ENCODE measurements at places on chromosomes 6 and 20.

DNA sequence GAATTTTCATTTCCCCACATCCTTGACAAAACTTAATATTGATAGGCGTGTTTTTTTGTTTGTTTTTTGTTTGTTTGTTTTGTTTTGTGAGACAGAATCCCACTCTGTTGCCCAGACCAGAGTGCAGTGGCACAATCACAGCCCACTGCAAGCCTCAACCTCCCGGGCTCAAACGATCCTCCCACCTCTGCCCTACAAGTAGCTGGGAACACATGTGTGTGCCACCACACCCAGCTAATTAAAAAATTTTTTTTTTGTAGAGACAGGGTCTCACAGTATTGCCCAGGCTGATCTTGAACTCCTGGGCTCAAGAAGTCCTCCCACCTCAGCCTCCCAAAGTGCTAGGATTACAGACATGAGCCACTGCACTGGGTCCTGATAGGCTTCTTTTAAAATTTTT is 9.2 kb downstream of the CEP57L1 start:
- no peak for DNase-seq

- DNase-seq: no peak
Observed at GRCh38 chr6:37867756-37868446, 48.4 kb downstream of the ZFAND3 start.

GRCh38 chr6:29811377-29811776 is 16.2 kb upstream of the HLA-G start:
- no peak for DNase-seq

DNA sequence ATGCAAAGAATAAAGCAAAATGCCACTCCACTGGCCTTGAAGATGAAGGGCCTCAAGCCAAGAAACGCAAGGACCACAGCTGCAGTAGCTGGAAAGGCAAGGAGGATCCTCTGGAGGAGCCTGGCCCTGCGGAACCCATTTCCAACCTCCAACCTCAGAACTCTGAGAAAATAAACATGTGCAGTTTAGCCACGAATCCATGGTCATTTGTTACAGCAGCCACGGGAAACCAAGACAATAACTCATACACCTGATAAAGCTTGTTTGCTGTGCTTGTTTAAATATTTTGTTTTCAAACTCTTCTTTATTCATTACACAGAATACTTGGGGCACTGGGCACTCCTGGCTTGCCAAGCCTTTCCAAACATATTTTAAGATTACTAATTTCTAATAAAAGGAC is 10.4 kb downstream of the SERPINB6 start:
- no peak for DNase-seq

- DNase-seq: no peak
Observed at GRCh38 chr20:7264137-7264536, 496.7 kb downstream of the BMP2 start.

- DNase-seq: no peak
Observed at GRCh38 chr6:81562169-81562568, 190.3 kb downstream of the TENT5A start.

DNA sequence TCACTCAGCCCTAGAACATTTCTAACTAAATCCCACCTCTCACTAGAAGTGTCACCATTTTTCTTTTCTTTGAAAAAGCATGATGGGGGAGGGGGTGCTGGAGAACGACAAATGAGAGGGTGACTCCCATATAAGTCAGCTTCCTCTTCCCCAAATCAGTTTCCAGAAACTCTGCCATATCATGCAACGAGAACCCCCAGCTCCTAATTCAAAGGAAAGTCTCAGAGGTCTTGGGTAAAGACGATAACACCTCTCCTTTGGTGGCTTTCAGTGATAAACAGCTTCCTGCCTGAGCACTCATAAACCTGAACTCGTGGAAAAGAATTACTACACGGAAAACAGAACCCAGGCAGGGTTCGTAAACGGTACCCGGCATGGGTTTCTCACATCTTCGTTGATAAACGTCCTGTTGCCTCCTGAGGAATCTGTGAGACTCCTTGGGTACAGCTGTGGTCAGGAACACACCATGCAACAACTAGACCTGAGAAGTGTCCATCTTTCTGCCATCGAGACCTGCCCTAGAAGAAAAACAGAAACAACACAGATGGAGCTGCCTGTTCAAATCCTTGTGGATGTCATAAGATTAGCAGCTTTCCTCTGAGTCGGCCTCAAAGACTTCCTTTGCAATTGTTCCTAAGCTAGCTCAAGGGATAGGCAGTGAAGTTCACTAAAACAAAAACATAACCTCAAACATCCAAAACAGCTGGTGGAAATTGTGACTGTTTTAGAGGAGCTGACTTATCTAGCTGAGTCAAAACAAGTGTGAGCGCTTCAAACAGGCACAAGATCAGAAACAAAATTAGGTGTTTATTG is 185.8 kb upstream of the PRDM1 start:
- no peak for DNase-seq

DNA sequence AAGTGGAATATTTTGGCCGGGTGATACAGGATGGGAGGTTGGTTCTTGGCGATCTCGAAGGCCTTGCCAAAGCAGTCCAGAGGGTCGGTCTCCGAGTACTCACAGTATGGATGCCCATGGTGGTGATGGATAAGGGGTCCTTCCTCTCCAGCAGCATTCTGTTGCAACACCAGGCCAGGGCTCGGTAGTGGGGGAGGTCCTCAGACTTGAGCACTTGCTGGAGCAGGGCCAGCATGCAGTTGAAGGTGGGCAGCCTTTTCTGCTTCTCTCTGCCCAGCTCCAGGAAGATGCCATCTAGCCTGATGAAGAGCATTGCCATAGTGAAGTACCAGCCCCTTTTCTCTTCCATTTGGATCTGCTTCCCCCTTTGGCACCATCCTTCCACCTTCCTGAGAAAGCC is 99.4 kb upstream of the MCHR2 start:
- no peak for DNase-seq

DNA sequence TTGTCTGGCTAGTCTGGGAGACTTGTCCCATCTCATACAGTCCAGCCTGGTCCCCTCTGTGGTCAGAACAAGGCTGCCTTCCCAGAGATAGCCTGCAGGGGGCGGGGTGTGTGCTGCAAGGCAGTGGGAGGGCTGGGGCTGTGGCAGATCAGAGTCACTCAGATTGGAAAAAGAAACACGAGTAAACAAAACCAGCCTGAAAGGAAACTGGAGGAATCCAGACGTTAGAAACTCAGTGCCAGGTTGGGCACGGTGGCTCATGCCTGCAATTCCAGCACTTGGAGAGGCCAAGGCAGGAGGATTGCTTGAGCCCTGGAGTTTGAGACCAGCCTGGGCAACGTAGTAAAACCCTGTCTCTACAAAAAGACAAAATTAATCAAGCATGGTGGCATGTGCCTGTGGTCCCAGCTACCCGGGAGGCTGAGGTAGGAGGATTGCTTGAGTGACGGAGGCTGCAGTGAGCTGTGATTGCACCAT is 20.2 kb downstream of the LEMD2 start:
- peak; percentile 54 for DNase-seq

DNA sequence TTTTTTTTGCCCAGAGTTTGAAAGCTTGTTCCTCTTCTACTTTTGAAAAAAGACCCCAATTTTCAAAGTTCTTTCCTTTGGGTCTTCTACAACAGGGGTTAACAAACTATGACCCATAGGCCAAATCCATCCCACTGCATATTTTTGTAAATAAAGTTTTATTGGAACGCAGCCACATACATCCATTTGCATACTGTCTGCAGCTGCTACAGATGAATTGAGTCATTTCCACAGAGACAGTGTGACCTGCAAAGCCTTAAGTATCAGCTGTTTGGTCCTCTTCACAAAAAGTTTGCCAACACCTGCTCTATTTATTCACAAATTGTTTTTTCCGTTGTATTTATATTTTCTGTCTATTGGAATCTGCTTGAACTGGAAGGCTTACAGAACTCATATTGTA is 189.2 kb downstream of the TBC1D7 start:
- DNase-seq: no peak

GRCh38 chr6:90179190-90180169 is 117.2 kb downstream of the BACH2 start:
- DNase-seq: no peak

DNA sequence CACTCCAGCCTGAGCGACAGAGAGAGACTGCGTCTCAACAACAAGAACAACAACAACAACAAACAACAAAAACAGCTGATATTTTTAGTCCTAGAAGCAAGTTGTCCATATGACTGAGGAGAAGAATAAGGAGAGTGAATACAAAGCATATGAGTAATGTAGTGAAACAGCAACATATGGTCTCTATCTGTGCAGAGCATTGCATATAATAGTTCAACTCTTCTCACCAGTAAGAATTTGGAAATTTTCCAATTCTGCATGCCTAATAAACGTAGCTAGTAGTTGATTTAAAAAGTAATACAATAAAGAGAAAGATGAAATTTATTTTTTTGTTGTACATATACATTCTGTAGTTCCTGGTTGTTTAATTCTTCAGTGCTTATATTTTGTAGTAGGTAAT is 129.7 kb upstream of the FAM83B start:
- DNase-seq: no peak

- peak; percentile 91 for DNase-seq
Observed at GRCh38 chr20:50186151-50186885, 4.3 kb upstream of the CEBPB start.

- DNase-seq: no peak
Observed at GRCh38 chr6:3305216-3305565, 46.4 kb downstream of the PSMG4 start.

- DNase-seq: no peak
Observed at GRCh38 chr20:11686820-11687543, 230.7 kb upstream of the BTBD3 start.

DNA sequence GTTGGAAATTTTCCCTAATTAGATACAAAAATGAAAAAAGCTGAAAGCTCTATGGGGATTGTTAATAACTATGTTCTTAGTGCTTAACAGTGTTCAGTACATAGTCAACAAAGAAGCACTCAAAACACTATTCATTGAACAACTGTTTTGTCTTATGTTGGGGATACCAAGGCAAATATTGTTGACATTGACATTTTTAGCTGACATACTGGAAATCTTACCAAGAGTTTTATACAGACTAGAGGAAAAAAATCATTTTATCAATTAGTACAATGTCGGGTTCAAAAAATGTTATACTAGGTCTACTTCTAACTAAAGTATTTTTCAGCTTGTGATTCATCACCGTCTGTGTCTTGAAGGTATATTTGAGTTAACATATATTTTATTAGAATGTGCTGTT is 40.2 kb downstream of the KLHL31 start:
- DNase-seq: no peak

DNA sequence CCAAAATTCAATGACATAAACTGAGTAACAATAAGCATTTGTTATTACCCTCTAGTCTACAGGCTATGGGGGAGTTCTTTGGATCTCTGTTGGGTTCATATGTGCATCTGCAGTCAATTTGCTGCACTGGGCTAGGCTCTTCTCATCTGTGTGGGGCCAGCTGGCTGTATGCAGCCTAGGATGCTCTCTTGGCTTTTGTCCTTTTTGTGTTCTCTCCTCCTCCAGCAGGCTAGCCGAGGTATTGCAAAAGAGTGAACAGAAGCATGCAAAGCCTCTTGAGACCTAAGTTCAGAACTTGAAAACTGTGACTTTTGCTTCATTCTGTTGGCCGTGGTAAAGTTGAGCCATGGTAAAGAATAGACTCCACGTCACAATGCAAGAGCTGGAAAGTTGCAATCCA is 62.8 kb upstream of the FOXO3 start:
- DNase-seq: no peak

DNA sequence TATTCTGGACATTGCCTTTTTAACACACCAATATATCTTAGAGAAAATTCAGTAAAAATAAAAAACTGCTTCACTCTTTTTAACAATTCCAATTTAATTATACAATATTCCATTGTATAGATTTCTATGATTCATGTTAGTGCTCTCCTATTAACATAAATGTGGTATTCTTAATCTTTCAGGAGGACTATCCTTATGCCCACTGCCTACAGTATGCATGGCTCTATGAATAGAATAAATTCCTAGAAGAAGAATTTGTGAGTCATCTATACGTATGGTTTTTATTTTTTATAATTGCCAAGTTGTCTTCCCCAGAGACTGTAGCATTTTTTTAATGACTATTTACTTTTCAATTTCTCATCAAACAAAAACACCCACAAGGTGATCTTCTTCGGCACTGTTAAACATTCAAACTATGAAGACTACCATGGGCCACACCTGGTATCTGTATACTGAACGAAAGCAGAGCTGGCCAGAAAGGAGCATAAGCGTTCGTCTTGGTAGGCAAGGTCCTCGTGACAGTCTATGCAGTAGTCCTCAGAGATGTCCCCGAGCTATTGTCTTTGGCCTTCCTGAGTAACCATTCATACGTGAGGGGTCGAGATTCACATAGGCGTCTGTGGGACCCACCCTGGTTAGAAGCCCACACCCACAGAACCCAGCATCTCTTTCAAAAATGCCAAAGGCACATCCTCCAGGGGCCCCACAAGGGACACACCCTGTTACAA is 74.6 kb downstream of the KIF16B start:
- no peak for DNase-seq

DNA sequence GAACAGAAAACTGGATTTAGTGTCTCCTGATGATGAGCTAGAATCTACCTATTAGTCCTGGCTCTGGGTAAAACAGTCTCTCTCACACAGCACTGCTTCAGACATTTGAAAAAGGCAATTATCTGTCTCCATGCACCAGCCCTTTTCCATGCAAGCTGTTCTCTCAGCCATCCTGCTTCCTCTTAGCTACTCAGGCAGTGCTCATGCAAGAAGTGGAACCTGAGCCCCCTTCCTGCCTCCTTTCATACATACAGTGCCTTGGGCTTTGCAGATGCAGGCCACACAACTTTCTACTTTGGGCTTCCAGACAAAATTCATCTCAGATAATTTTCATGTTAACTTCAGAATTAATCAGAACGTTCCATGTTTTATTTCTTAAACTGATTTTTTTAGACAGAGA is 151.3 kb downstream of the RALGAPA2 start:
- DNase-seq: no peak

- no peak for DNase-seq
Observed at GRCh38 chr6:144338951-144339700, 54.0 kb downstream of the UTRN start.

DNA sequence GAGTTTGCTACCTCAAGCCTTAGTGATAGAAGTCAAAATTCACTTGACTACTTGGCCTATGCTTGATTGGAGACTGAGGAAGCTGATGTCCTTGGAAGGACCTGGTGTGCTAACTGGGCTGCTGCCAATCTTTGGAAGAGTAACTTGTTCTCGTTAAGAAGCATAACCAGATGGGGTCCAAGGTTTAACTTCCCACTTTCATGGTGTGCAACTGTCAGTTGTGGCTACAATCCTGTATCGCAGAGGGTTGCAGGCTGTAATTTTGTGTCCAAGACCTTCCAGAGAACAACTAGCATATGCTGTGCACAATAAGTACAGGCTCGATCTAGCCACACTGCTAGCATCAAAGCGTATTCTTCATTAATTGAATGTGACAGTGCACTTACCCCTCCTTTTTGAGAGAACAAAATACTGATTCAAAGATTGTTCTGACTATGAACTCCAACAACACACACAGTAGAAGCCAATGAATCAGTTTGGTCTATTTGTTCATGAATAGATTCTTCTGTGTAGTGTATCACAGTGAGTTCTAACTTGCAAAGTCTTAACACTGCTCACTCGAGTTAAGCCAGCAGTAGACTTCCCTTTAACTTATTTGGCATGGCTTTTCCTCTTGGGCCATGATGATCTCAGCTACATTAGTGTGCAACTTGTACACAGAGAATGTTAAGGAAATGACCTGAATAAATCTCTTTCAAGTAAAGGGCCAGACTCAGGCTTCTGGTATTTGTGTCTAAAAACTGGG is 15.8 kb upstream of the PLCB1 start:
- DNase-seq: no peak

Measured in stimulated activated CD4-positive, alpha-beta T cell treated with anti-CD3 and anti-CD28 coated beads, Interleukin-1b, Interleukin-23, amount 100 ng/mL, for 1 hour (primary cell).